ENCODE measurements at places on chromosomes 13 and 19. TPM values are rescaled to one million over a fixed set of nuclear protein-coding genes. Genes with fewer than 3 reads are reported as not detected.

The ZBTB7A gene
- total RNA-seq = 65.0 TPM

The PDCD5 gene
- 113 TPM for total RNA-seq

The ADPRHL1 gene
- total RNA-seq = 572 TPM

The OSCAR gene
- 0.37 TPM for total RNA-seq

The ZGLP1 gene
- 2.2 TPM for total RNA-seq

The PSG1 gene
- total RNA-seq = not detected

The ZMYM5 gene
- 6.4 TPM for total RNA-seq

The CACNG8 gene
- total RNA-seq = 0.10 TPM

DNA sequence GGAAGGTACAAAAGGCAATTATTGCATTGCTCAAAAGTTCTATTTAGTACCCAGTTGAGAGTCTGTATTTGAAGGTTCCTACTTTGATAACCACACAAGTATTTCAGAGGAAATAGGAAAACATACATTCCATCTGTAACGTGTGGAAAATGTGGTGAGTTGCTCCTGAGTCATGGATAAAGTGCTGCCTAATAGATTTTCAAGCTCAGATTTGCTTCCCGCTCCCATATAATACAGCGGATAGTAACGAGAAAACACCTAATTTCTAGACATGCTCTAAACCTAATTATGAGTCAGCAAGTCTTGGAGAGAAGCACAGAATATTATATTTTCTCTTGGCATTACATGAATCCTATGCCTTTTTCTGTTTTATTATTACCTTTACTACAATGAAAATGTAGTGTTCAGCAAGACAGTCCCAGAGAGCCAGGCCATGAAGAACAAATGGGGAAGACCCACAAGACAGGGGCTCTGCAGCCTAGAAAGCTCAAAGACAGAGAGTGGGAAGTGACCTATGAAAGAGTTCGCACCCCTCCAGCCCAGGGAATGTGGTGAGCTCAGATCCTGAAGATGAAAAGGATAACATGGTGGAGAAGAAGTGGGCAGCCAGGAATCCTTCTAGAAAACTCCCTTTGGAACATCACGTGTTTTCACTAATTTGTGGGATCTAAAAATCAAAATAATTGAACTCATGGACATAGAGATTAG is 116.1 kb downstream of the STARD13 start:
- H3K4me1 ChIP-seq = no peaks in the 10 kb centered on the region
- H3K4me3 ChIP-seq = no peak overlapping the region
- peak overlapping the region; percentile 57 for H3K27ac ChIP-seq
- no peaks in the 10 kb centered on the region for H3K27me3 ChIP-seq
- peaks cover 32% of the 10 kb centered on the region for H3K36me3 ChIP-seq
- DNase-seq = no peak

DNA sequence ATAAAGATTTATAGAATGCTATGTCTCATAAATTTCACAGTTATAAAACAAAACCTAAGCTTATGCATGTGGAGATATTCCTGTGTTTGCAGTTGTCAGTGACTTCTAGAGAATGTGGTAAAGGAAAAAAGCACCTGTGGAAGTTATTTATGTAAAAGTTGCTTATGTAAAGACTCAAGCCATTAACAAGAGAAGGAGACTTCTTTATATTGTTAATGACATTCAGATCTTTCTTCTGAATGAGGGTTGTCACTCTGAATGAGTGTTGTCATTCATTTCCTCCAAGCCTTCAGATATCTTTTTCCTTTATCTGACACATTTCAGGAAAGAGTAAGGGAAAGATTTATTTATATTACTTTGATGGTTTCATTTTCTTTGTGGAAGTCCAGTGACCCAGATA is 202.6 kb downstream of the TM9SF2 start:
- H3K4me1 ChIP-seq = no peaks in the 10 kb centered on the region
- DNase-seq = no peak
- H3K27ac ChIP-seq = no peak overlapping the region
- no peaks in the 10 kb centered on the region for H3K27me3 ChIP-seq
- H3K36me3 ChIP-seq = no peaks in the 10 kb centered on the region

GRCh38 chr19:12786141-12786870 is 5.0 kb upstream of the JUNB start:
- peaks cover 55% of the 10 kb centered on the region for H3K4me1 ChIP-seq
- DNase-seq = peak; percentile 70
- H3K4me3 ChIP-seq = no peak overlapping the region

GRCh38 chr19:42965176-42965575 is 28.2 kb upstream of the PSG7 start:
- no peaks in the 10 kb centered on the region for H3K4me1 ChIP-seq
- H3K4me3 ChIP-seq = no peak overlapping the region
- no peak overlapping the region for H3K27ac ChIP-seq

GRCh38 chr19:35955881-35956634 is 19.9 kb downstream of the LRFN3 start:
- no peak overlapping the region for H3K27ac ChIP-seq
- no peak overlapping the region for H3K4me3 ChIP-seq
- no peaks in the 10 kb centered on the region for H3K4me1 ChIP-seq
- H3K27me3 ChIP-seq = peaks cover 21% of the 10 kb centered on the region

DNA sequence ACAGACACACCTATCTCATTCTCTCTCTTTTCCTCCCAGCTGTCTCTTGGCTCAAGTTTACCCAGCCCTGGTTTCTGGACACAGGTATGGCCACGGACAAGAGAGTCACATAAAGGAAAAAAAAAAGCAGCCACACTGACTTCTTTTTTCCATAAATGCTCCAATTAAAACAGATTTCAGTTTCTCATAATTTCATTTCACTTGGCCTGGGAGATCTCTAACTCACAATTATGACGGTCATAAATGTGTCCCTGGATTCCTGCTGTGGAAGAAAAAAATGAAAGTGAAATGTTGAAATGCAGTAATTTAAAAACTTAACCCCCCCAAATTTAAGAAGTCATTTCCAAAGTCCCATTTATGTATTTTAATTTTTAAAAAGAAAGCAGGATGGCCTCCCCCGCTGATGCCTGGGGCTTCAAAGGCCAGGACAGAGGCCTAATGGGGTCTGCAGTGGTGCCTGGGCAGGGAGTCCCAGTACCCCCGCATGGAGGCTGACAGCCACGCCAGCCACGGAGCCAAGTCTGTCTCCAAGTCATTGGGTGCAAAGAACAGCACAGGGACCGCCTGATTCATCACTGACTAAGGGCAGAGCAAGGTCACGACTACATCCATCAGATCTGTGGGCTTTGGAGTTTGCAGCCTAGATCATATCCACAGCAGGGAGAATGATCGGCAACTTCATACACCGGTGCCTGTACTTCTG is 79.7 kb downstream of the TSHZ3 start:
- no peaks in the 10 kb centered on the region for H3K36me3 ChIP-seq
- H3K27me3 ChIP-seq = no peaks in the 10 kb centered on the region
- H3K4me1 ChIP-seq = no peaks in the 10 kb centered on the region

- H3K27me3 ChIP-seq = no peaks in the 10 kb centered on the region
- no peaks in the 10 kb centered on the region for H3K4me1 ChIP-seq
- H3K4me3 ChIP-seq = no peak overlapping the region
- no peak overlapping the region for H3K27ac ChIP-seq
- no peaks in the 10 kb centered on the region for H3K36me3 ChIP-seq
Measured at GRCh38 chr13:23767838-23768237, 121.4 kb downstream of the MIPEP start.

GRCh38 chr13:51364404-51365008 is 25.0 kb downstream of the SERPINE3 start:
- no peaks in the 10 kb centered on the region for H3K27me3 ChIP-seq
- H3K4me3 ChIP-seq = no peak overlapping the region
- no peak overlapping the region for H3K27ac ChIP-seq
- H3K4me1 ChIP-seq = no peaks in the 10 kb centered on the region
- peaks cover 3% of the 10 kb centered on the region for H3K36me3 ChIP-seq

GRCh38 chr13:110624766-110625756 is 9.7 kb downstream of the NAXD start:
- H3K36me3 ChIP-seq = peaks cover 57% of the 10 kb centered on the region
- no peak overlapping the region for H3K27ac ChIP-seq
- H3K4me1 ChIP-seq = peaks cover 46% of the 10 kb centered on the region

- no peaks in the 10 kb centered on the region for H3K27me3 ChIP-seq
- no peak overlapping the region for H3K27ac ChIP-seq
- H3K4me1 ChIP-seq = no peaks in the 10 kb centered on the region
- no peak overlapping the region for H3K4me3 ChIP-seq
- no peaks in the 10 kb centered on the region for H3K36me3 ChIP-seq
Measured at GRCh38 chr13:66237411-66238062, 992.6 kb downstream of the PCDH9 start.

GRCh38 chr19:6876748-6877147 is 10.6 kb upstream of the ADGRE1 start:
- no peaks in the 10 kb centered on the region for H3K4me1 ChIP-seq
- H3K27ac ChIP-seq = no peak overlapping the region
- no peaks in the 10 kb centered on the region for H3K27me3 ChIP-seq
- no peak overlapping the region for H3K4me3 ChIP-seq

DNA sequence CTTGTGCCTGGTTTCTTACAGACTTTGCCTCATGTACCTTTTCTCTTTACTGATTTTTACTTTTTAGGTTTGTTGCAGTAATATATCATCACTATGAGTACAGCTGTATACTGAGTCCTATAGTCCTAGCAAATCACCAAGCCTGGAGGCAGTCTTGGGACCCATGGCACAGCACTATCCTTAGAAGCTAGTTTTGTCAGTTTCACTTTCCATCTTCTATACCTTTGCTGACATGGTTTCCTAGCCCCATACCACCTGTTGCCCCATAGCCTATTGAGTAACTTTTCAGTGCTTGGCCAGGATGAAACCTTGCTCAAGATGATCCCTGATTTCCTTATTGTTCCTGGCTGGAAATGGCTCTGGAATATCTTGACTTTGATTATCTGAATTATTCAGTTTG is 826.4 kb downstream of the GPC5 start:
- H3K27me3 ChIP-seq = no peaks in the 10 kb centered on the region
- H3K4me3 ChIP-seq = no peak overlapping the region
- H3K27ac ChIP-seq = no peak overlapping the region
- no peak for DNase-seq

GRCh38 chr19:3073159-3073563 is 10.9 kb upstream of the TLE5 start:
- no peak overlapping the region for H3K4me3 ChIP-seq
- peaks cover 6% of the 10 kb centered on the region for H3K4me1 ChIP-seq
- no peaks in the 10 kb centered on the region for H3K27me3 ChIP-seq
- H3K27ac ChIP-seq = no peak overlapping the region
- no peak for DNase-seq

DNA sequence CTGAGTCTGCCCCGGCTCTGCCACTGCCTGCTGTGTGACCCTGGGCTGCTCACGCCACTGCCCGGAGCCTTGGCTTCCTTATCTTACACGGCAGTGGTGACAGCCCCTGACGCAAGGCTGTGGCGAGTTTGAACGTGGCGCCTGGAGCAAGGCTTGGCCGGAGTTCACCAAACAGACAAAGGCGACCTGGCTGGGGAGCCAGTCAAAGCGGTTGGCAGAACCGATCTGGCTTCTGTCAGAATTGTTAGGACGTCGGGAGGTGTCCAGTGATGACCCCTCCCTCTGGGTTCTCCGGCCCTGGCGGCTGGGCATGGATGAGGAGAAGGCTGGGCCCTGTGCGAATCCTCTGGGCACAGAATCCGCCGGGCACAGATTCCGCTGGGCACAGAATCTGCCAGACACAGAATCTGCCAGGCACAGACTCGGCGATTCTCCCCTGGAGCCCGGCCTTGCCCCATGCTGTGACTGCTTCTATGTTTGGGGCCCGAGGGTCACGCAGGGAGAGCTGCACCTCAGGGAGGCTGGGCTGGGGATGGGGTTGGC is 11.7 kb upstream of the TMEM255B start:
- no peaks in the 10 kb centered on the region for H3K27me3 ChIP-seq
- no peak overlapping the region for H3K27ac ChIP-seq
- no peak overlapping the region for H3K4me3 ChIP-seq
- H3K36me3 ChIP-seq = no peaks in the 10 kb centered on the region

DNA sequence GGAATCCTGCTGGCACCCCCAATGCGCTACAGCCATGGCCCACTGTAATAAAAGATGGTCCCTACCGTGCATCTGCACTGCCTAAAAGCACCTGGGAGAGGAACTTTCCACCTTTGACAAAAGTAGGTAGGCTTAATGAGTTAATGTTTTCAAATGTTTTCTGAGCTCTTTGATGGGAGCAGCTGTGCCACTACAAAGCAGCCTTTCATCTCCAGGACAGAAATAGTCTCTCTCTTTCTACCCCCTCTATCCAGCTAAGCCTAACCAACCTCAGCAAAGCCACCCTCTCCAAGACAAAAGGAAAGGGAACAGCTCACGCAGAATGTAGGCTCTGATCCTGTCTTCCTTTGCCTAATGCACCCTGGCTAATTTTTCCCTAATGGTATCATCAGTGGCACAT is 560.2 kb downstream of the UQCRFS1 start:
- no peak for DNase-seq
- no peaks in the 10 kb centered on the region for H3K4me1 ChIP-seq
- no peaks in the 10 kb centered on the region for H3K36me3 ChIP-seq

- DNase-seq = no peak
- no peak overlapping the region for H3K27ac ChIP-seq
- no peaks in the 10 kb centered on the region for H3K36me3 ChIP-seq
- no peak overlapping the region for H3K4me3 ChIP-seq
- H3K4me1 ChIP-seq = no peaks in the 10 kb centered on the region
- no peaks in the 10 kb centered on the region for H3K27me3 ChIP-seq
Measured at GRCh38 chr13:91544723-91545122, 146.3 kb downstream of the GPC5 start.

DNA sequence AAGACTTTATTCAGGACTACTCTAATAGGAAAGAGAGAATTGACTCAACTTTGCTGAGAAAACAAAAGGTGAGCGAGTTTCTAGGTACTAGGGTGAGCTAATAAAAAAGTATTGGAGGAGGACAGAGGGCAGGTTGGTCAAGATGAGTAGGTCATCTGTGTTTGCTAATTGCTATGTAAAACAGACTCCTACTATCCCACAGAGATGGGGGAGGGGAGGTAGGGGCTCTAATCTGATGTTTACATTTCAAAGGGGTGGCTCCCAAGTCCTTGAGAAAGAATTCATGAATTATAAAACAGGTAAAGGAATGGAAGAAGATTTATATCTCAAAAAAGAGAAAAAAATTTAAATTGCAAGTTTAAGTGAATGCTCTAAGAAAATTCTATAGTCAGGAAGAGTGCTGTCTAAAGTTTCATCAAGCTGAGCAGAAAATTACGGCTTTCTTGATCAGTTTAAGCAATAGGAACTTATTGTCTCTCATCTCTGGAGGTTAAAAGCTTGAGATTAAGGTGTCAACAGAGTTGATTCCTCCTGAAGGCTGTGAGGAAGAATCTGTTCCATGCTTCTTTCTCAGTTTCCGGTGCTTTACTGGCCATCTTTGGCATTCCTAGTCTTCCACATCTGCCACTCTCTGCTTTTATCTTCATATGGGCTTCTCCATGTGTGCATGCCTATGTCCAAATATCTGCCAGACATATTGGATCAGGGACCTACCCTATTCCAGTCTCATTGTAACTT is 790.3 kb downstream of the SLITRK5 start:
- no peaks in the 10 kb centered on the region for H3K36me3 ChIP-seq
- H3K27ac ChIP-seq = no peak overlapping the region
- no peaks in the 10 kb centered on the region for H3K27me3 ChIP-seq
- H3K4me3 ChIP-seq = no peak overlapping the region
- DNase-seq = no peak

GRCh38 chr19:49133621-49134454 is 14.5 kb downstream of the PPFIA3 start:
- H3K27ac ChIP-seq = peak overlapping the region; percentile 42
- no peaks in the 10 kb centered on the region for H3K36me3 ChIP-seq
- peak; percentile 64 for DNase-seq
- peaks cover 22% of the 10 kb centered on the region for H3K4me1 ChIP-seq
- peak overlapping the region; percentile 36 for H3K4me3 ChIP-seq

- DNase-seq = no peak
- H3K36me3 ChIP-seq = peaks cover 43% of the 10 kb centered on the region
- no peak overlapping the region for H3K4me3 ChIP-seq
Measured at GRCh38 chr19:53870485-53870844, 2.8 kb downstream of the MYADM start.

GRCh38 chr13:94239135-94239534 is 240.3 kb downstream of the DCT start:
- H3K36me3 ChIP-seq = no peaks in the 10 kb centered on the region
- H3K27me3 ChIP-seq = no peaks in the 10 kb centered on the region
- no peak overlapping the region for H3K27ac ChIP-seq
- DNase-seq = no peak
- no peaks in the 10 kb centered on the region for H3K4me1 ChIP-seq
